ENCODE measurements at places on chromosomes 12 and 14. TPM values are rescaled to one million over a fixed set of nuclear protein-coding genes. Genes with fewer than 3 reads are reported as not detected.

The GOLGA5 gene
- total RNA-seq, result 26.5 TPM

The RNASE12 gene
- not detected for total RNA-seq

The NPFF gene
- total RNA-seq, result not detected

The MGAT4C gene
- total RNA-seq, result 0.05 TPM

The GDF3 gene
- total RNA-seq, result not detected

The SLC4A8 gene
- 4.7 TPM for total RNA-seq

The ANKRD13A gene
- 45.0 TPM for total RNA-seq

The CAPS2 gene
- 27.9 TPM for total RNA-seq

The PGF gene
- total RNA-seq, result 2.2 TPM

The CRADD gene
- 11.4 TPM for total RNA-seq

The SPTLC2 gene
- total RNA-seq, result 14.4 TPM

The RASAL1 gene
- total RNA-seq, result 1.3 TPM

The ANO2 gene
- total RNA-seq, result 6.0 TPM

The SIX6 gene
- total RNA-seq, result not detected

The GALNT8 gene
- total RNA-seq, result 2.0 TPM

The GPR162 gene
- 11.4 TPM for total RNA-seq
